ENCODE measurements at places on chromosomes 4 and X. TPM values are rescaled to one million over a fixed set of nuclear protein-coding genes. Genes with fewer than 3 reads are reported as not detected.

- DNase-seq, result peak; percentile 94
Observed at GRCh38 chr4:185566972-185567371, 31.7 kb upstream of the PDLIM3 start.

- DNase-seq, result no peak
Observed at GRCh38 chrX:150196285-150196684, 166.8 kb upstream of the MAMLD1 start.

- no peak for DNase-seq
Observed at GRCh38 chrX:30876367-30876766, 12.7 kb downstream of the TAB3 start.

- DNase-seq, result no peak
Observed at GRCh38 chr4:125254106-125254505, 60.6 kb upstream of the FAT4 start.

GRCh38 chr4:77197361-77197760 lies 40.4 kb downstream of the CCNG2 start:
- DNase-seq, result no peak

- DNase-seq, result no peak
Observed at GRCh38 chr4:112808001-112808400, 171.1 kb downstream of the LARP7 start.

GRCh38 chr4:37687194-37687562 lies 1.0 kb upstream of the RELL1 start:
- no peak for DNase-seq

DNA sequence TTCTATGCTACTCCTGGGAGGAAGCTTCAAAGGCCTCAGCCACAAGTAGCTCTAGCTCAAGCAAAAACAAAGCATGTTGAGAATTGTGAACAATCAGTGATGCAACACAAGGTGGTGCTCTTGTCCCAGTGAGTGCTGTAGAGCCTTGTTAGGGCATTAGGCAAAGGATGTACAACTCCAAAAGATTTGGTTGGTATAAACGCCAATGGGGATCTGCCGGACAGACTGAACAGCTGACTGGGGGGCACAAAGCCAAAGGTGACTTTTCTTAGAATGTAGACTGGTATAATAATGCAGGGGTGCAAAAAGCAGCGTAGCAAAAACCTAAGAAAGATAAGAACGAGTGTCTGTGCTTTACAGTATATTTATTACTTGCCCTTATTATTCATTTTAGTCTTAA lies 62.6 kb upstream of the ALB start:
- DNase-seq, result no peak

DNA sequence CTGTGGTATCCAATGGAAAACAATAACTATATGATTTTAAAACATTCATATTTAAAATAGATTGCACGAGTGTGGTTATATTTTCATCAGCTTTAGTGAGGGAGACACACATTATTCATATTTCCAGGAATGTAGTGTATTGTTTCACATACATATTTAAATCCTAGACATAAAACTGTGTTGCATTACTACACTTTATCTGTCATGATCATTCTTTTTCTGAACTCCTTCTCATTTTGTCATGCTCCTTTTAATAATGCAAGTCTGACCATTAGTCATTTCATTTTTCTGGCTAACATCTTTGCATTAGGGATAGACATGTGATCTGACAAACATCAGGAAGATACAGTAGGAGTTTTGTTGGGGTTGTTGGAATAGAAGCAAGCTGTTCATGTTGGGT lies 1382.7 kb downstream of the PCDH7 start:
- no peak for DNase-seq

GRCh38 chr4:99483636-99484035 lies 27.2 kb upstream of the C4orf17 start:
- no peak for DNase-seq

GRCh38 chr4:56321251-56321650 lies 66.0 kb downstream of the AASDH start:
- DNase-seq, result no peak

DNA sequence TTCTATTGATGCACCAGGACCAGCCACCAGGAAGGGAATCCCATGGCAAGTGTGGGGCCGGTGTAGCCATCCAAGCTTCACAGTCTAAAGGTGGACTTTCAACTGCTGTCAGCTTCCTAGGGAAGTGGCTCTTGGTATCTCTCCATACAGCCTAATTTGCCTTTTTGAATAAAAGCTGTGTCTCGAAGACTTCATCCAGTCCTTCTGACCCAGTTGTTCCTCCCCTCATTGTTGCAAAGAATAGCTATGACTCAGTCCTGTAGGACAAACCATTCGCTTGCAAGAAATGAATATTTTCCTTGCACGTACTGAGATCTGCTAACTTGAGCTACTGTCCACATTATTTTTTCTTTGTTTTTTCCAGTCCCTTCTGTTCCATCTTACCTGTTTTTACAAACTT lies 145.1 kb upstream of the CTSO start:
- no peak for DNase-seq

GRCh38 chr4:85870298-85871083 lies 395.5 kb downstream of the ARHGAP24 start:
- no peak for DNase-seq

- no peak for DNase-seq
Observed at GRCh38 chr4:82638479-82638878, 76.7 kb upstream of the TMEM150C start.

DNA sequence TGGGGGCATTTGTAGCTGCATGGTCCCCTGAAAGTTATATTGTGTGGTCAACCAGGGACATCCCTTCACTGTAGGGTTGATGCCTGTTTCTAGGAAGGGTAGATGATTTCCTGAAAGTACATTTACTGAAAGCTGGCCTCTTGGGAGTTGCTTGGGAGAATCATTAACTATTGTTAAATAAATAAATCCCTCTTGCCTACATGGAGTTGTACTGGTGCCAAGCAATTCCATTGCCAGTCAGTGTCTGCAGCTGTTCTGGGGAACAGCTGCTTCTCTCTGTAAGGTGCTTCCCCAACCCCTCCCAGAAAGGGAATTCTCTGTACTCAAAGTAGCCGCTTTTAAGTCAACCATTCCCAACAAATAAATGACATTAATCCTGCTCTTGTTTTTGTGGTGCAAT lies 51.1 kb downstream of the C4orf51 start:
- no peak for DNase-seq

GRCh38 chr4:123848606-123849005 lies 452.0 kb downstream of the SPRY1 start:
- no peak for DNase-seq

DNA sequence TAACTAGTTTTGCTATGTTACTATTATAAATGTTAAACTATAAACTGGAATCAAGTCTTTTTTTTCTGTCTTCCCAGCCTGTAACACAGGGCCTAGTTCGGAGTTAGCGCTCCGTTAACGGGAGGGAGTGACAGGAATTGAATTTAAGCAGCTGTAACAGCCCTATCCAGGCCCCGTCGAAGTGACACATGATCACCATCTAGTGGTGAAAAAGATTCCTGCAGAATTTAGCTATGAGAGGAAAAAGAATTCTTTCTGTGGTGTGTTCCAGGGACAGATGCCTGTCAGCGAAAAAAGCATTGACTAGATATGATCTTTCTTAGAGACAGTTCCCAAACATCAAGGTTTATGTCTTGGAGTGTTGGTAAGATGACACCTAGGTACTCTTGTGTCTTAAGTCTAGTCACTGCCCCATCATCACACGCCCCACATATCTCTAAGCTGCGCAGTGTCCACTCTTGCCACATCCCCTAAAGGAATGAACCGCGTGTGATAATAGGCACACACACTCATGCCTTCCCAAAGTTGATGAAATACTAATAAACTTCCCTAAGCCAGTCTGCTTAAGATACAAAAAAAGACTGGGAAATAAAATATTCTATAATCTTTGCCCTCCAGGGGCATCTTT lies 2.1 kb downstream of the GAB3 start:
- DNase-seq, result no peak

GRCh38 chr4:1604706-1605205 lies 79.4 kb downstream of the FAM53A start:
- DNase-seq, result no peak

DNA sequence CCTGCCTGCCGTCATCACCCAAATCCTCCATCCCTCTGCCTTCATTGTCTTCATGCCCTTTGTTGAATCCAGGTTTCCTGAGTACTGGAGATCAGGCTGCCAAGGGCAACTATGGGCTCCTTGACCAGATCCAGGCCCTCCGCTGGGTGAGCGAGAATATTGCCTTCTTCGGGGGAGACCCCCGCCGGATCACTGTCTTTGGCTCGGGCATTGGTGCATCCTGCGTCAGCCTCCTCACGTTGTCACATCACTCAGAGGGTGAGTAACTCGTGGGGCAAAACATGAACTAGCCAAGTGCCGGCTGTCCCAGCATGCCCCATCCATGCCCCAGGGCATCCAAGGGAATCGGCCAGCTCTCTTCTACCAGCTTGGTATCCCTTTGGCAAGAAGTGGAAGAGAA lies 19.4 kb downstream of the NLGN3 start:
- DNase-seq, result no peak

GRCh38 chr4:122224348-122224747 lies 72.2 kb downstream of the BLTP1 start:
- DNase-seq, result no peak

The TSPAN7 gene
- 13.5 TPM for total RNA-seq

The BEX4 gene
- total RNA-seq, result 20.6 TPM

The KANTR gene
- total RNA-seq, result 4.6 TPM

The SRP72 gene
- 99.8 TPM for total RNA-seq

The TGIF2LX gene
- total RNA-seq, result not detected

The ABCD1 gene
- 9.5 TPM for total RNA-seq

The TMPRSS11B gene
- not detected for total RNA-seq

The ADH1C gene
- total RNA-seq, result not detected

The MAP3K15 gene
- total RNA-seq, result 0.13 TPM

The PNCK gene
- total RNA-seq, result not detected

The USP17L27 gene
- total RNA-seq, result not detected

The FBXL5 gene
- total RNA-seq, result 71.3 TPM

The MAGEE1 gene
- total RNA-seq, result 0.56 TPM

Measured in pulmonary artery endothelial cell (primary cell).